ENCODE measurements at places on chromosomes 16 and 17.

GRCh38 chr16:28596115-28596630, 677 bp downstream of the SULT1A2 start:
- no peak for DNase-seq

GRCh38 chr16:3173892-3174617, 13.9 kb upstream of the OR1F1 start:
- DNase-seq = peak; percentile 38

DNA sequence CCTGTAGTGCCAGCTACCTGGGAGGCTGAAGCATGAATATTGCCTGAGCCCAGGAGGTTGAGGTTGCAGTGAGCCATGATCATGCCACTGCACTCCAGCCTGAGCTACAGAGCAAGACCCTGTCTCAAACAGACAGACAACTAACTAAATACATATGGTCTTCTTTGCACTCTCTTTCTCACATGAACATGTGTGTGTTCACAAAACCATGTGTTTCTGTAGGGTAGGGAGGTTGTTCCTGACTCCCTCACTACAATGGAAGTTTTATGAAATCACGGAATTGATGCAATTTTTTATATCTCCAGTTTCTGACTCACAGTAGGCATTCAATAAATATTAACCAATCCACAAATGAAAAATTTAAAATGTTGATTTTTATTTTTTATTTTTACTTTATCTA, 48.5 kb downstream of the ABHD15 start:
- DNase-seq = no peak

DNA sequence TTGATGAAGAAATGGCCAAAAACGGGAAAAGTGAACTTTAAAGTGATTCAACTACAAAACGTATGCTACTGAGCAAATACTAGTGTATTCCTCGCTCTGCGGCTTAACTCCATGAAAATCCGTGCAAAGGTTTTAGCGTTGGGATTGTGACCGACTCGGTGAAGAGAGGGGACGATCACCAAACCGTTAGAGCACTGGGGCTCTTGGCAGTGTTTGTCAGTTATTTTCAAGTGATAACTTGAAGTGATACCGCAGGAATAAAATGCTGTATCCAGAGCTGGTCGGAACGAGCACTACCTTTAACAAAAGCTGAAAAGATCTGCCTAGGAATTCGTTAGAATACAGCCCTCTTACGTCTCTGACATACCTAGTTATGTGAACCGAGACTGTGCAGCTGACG, 773 bp upstream of the PPM1D start:
- no peak for DNase-seq

- DNase-seq = no peak
Observed at GRCh38 chr17:12883472-12883871, 94.2 kb downstream of the ARHGAP44 start.

DNA sequence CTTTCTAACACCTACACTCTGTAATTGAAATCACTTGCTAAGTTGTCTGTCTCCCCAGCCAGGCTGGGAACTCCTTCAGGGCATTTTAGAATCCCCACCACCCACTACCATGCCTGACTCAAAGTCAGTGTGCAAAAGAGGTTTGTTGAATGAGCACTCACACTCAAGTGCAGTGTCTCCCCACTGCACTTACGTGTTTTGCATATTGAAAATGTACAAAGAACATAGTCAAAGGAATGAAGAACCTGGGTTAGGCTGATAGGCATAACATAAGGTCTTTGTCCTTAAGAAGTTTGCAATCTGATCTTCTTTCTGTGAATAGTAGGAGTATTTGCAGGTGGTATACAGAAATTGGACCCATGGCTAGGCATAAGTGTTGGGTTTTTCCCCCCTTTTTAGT, 33.8 kb upstream of the DDX52 start:
- no peak for DNase-seq

DNA sequence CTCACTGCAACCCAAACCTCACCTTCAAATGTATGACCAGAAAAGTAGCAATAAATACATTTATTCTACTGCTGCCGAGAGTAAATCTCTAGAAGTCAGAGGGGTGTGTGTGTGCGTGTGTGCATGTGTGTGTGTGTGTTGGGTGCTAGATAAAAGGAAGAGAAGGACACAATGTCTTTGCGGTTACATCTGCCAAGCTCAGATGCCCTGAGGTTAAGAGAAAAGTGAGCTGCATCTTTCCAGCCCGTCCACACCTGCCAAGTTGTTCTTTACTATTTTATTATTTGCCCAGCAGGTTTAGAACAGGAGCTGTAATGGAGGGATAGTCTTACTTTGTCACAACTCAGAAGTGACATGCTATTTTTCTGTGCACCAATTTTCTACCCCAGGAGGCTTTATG, 54.5 kb upstream of the ANKFN1 start:
- no peak for DNase-seq

DNA sequence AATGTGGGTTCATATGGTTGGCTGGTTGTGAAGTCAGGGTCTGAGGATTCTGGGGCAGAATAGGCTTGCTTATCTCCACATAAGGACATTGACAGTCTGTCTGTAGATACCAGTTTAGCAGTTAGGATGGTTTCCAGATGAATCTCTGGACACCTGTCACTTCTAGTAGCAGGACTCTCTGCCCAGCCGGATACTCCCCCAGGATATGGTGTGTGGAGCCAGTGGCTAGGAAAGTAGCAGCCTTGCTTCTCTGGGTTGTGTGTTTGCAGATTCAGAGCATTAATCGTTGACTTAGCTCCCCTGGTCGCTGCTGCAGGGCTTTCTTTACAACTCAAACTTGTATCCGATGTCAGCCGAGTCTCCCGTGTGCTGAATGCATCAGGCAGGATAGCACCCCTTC, 45.2 kb downstream of the CLEC16A start:
- DNase-seq = no peak

GRCh38 chr17:8162233-8162996, at the start of gene VAMP2:
Gene VAMP2, minus strand, starts transcription at chr17:8162948. Its CDS starts 69 bp downstream, at chr17:8162879.
- DNase-seq = no peak

GRCh38 chr16:8819411-8820034, 21.9 kb downstream of the PMM2 start:
- peak; percentile 53 for DNase-seq

DNA sequence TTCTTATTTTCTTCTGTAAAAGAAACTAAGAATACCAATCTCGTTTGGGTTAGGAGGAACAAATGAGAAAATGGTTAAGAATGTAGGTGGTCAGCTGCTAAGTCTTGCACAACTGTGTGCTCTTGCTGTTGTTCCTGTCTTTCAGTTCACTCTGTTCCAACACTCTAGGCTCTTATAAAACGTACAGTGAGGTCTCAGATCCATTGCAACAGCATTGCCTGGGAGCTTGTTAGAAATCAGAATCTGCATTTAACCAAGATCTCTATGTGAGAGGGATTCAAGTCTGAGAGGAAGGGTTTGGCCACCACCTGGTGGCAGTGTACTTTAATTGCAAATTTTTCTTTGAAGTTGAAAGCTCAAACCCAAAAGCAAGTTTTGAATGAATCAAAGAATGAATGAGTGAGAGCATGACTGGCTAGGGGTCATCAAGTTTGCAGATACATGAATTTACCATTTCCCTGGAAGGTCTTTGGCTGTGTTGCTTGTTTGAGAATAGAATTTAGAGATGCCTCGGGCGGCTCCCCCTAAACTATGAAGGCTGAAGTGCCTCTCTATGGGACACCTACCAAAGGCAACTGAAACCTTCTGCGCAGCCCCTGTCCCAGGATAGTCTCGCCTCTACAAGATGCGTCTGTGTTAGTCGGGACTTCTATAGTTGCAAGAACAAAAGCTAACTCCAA, 2.5 kb downstream of the ALOX15B start:
- DNase-seq = peak; percentile 88

DNA sequence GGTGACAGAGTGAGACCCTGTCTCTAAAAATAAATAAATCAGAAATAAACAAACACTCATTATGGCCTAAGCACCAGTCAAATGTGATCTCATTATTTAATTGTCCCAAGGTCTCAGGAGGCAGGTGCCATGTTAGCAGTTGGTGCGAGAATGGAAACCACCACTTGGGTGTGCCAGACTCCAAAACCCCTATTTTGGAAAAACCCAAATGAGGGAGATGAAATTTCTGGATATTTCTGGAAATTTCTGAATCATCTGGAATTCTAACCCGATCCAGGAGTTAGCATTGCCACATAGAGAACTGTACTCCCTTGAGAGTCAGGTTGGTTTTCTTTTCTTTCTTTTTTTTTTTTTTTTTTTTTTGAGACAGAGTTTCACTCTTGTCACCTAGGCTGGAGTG, 264.0 kb downstream of the XYLT1 start:
- DNase-seq = no peak

DNA sequence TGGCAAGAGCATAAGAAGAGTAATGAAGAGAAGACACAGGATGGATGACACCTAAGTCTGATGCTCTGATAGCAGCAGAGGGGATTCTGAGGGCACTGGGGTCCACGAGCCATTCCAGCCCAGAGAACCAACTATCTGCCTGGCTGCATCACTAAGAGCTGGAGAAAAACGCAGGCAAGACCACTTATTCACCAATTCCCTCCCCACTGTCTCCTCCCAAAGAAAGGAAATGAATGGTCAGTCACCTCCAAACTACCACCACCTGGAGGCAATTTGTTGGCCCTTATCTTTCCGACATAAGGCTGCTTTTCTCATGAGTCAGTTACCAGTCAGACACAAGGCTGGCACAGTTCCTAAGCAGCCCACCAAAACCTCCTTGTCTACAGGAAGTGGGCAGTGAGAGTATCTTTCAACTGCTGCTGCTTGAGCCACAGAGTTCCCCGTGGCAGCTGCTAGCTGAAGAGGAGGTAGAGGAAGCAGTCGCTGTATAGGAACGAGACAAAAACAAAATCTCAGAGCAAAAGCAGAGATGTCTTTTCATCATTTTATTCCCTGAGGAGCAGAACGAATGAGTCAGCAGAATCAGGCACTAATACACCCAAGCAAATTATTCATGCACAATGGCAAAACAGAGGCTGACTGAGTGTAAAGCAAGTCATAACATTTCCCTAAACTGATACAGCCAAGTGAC, 111.1 kb downstream of the SMG6 start:
- peak; percentile 86 for DNase-seq

- DNase-seq = peak; percentile 38
Observed at GRCh38 chr16:30813821-30814189, 26.8 kb upstream of the ZNF629 start.

- no peak for DNase-seq
Observed at GRCh38 chr17:56830726-56831368, 2.9 kb downstream of the C17orf67 start.

DNA sequence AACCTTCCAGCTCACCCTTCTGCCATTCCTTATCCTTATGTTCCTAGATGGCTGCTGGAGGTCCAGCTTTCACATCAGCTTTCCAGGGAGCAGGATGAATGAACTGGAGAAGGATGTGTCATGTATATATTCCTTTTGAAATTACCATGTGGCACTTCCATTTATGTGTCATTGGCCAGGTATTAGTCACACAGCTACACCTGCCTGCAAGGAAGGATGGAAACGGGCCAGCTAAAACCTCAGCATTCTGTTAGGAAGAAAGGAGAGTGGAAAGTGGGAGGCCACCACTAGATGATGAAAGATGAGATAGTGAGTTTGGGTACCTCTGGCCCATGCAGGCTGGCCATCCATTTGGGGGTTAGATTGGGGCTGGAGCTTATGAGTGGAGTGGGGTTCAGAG, 67.5 kb downstream of the KSR1 start:
- DNase-seq = no peak

DNA sequence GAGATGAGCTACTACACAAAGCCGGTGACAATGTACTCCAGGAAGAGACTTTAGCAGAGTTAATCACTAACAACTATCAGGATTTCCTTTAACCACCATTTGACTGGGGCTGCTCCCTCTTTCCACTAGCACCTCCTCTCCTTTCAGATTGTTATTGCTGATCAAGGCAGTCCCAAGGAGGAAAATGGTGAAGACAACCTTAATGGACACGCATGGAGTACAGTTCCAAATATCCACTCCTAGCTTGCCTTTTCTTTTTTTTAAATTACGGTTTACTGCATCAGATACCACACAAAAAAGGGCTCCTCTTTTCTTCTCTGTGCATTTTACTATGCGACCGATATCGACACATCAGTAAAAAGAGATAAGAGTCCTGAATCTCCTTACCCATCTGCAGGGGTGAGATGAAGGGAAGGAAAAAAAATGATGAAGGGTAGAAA, 30.9 kb downstream of the FAM222B start:
- DNase-seq = no peak

- DNase-seq = peak; percentile 96
Observed at GRCh38 chr17:43556292-43556691, 10.2 kb upstream of the ETV4 start.

DNA sequence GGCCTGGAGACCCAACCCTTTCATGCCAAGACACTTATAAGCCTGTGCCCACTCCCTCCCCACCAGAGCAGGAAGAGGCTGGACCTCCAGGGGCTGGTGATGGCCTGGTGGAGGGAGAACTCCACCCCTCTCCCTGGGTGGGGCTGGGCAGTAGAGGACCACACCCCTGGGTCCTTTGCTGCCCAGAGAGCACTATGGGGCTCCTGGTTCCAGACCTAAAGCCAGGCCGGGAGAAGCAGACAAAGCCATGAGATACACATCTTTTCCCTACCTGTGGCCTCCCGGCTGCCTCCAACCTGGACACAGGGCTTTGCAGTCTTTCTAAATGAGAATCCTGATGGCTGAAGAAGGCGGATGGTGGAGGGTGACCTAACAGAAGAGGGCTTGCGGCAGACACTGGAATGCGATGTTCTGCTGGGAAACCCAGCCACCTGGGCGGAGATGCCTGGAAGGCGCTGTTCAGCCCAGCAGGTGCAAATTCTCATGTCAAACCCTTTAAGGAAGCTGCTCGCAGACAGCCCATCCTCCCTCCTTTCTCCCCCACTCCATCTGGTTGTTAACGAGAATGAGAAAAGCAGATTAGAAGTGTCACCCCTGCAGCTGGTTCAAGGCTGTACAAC, 43.9 kb upstream of the KIFC3 start:
- no peak for DNase-seq

GRCh38 chr16:82979406-82980111, 352.8 kb downstream of the CDH13 start:
- DNase-seq = no peak

DNA sequence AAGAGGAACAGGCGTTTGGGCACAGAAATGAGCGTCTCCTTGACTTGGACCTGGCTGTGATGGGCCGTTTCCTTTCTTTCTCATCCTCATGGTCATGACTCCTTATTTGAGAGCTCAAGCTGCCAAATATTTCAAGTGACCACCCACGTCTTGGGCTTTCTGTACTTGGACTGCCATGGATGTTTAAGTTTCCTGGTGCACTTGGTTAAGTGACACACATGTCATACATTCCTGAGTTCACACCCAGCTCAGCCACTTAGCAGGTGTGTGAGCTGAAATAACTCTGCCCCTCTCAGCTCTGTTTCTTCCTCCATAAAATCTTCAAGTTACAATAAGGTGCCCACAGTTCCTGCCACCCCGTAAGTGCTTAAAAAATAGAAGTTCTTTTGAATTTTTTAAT, 114.5 kb downstream of the CLEC16A start:
- no peak for DNase-seq

- DNase-seq = no peak
Observed at GRCh38 chr17:53900951-53901350, 78.2 kb downstream of the KIF2B start.

Measured in MV-4-11 (cell line).